Stimulated activated CD4-positive, alpha-beta T cell treated with anti-CD3 and anti-CD28 coated beads, Interleukin-4, amount 100 ng/mL, for 1 hour (primary cell): ENCODE measurements at places on chromosomes 4 and X.

GRCh38 chr4:8200302-8200975 lies 1.3 kb downstream of the SH3TC1 start:
- peak; percentile 29 for DNase-seq

DNA sequence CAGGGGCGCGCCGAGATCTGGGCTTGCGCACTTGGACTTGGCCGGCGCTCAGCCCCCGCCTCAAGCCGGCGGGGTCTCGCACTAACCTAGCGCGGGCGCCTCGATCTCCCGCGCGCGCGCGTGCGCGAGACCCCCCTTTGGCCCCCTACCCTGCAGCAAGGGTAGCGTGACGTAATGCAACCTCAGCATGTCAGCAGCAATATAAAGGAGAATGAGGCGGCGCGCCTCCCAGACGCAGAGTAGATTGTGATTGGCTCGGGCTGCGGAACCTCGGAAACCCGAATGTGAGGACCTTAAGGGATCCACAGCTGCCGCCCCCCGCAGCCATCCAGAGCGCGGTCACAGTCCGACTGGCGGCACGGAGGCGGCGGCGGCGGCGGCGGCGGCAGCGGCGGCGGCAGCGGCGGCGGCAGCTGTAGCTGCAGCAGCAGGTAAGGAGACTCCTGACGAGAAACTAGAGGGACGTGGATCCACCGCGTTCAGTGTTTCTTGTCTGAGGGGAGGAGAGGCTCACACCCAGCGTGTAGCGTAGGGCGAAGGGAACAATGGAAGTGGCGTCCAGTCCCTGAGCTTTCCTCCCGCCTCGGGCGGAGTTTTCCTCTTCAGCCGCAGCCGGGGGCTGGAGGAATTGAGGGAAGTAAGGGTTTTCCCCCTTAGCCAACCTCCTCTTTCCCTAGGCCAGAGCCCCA lies at the start of the genes SATL1 and ZNF711:
Gene SATL1 (minus strand): TSS at position 19 of the 689 bp plus-strand sequence. CDS start 134,811 bp downstream, outside the sequence.
Gene ZNF711 (plus strand): TSS at position 231 of the 689 bp plus-strand sequence. CDS start 3,582 bp downstream, outside the sequence.
- peak; percentile 8 for DNase-seq

GRCh38 chr4:108881190-108881589 lies 118.3 kb upstream of the ETNPPL start:
- DNase-seq, result no peak

DNA sequence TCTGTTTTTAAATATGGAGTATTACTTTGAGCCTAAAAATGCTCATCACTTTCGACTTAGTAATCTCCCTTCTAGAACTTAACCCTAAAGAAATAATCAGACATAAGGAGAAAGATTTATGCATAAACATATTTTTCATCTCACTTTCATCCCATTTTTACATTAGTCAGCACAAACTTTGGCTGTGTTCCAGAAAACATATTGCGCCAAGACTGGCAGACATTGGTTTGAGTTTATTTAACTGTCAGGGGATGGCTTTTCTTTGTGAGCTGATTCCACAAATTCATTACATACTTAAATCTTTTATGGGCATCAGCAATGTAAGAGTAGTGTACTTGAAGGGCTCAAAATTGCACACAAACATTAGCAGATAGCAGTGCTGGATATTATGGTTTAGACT lies 23.7 kb downstream of the MAOA start:
- DNase-seq, result no peak

GRCh38 chrX:45261005-45261404 lies 60.3 kb upstream of the DIPK2B start:
- DNase-seq, result no peak

DNA sequence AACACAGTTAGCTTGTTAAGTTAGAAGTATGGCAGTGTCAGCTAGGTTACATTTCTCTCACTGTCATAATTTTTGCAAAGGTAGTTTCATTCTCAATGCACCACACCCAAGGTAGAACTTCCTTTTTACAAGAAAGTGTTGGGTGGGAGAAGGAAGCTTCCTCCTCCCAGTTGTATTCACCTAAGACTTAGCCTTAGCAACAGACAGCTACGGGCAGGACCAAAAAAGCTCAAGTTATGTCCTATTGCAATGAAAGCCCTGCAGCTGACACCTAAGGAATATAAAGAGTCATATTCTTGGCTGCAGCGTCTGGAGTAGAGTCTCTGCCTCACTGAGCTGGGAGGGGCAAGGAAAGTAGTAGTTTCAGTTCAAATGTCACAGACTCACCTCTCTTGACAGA lies 25.1 kb upstream of the PRDM8 start:
- DNase-seq, result no peak

- DNase-seq, result no peak
Measured at GRCh38 chr4:2831611-2832308, 11.9 kb upstream of the ADD1 start.

GRCh38 chr4:129446074-129446473 lies 350.1 kb downstream of the C4orf33 start:
- DNase-seq, result no peak

- no peak for DNase-seq
Measured at GRCh38 chr4:98627531-98628257, 30.7 kb downstream of the TSPAN5 start.

DNA sequence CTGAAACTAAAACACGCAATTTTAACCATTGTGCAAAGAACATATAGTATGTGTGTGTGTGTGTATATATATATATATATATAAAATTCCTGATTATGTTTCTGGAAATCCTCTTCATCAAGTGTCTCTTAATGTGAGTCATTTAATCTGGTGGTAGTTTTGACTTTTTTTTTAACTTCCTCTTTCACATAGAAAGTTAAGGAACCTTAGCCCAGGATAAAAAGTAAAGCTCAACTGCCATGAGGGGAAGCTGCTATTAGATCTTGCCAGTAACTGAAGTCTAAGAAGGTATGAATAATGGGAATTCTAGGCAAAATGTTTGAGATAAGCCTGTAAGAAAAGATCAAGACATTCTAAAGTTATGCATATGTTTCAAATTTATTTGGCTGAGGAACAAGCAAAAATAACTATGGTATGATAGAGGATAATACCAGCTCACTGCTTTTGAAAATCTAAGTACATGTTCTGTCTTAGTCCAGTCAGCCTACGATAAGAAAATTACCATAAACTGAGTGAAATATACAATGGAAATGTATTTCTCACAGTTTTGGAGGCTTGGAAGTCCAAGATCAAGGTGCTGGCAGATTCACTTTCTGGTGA lies 757.0 kb downstream of the TRAM1L1 start:
- DNase-seq, result no peak

- no peak for DNase-seq
Measured at GRCh38 chr4:163764569-163764968, 270.1 kb downstream of the TMA16 start.

DNA sequence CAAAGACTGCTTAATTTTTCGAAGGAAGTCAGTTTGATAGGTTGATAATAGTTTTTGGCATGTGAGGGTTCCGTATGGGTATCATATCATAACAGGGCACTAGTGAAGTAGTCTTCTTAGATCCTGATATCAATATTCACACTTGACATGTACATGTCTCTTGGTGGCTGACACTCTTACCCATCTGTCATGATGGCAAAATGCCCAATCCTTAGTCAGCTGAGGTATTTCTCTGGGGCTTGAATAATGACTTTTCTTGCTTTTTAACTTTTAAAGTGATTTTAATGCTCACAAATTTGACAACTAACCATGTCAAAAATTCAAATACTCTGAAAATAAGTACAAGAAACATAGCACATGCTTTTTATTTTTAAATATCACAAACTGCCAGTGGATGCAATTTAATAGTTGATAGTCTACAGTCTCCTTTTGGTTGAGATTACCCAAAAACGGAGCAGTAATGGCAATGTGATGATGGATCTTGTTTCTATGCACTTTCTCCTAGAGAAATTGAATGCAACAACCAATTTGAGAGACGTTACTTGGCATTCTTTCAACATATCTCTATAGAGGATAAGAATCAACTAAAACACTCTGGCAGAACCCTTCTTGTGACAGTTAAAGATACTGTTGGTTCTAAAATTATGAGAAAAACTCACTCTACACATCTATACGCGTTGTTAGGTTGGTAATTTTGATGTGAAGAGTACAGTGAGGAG lies 552.9 kb upstream of the PABPC4L start:
- DNase-seq, result no peak

DNA sequence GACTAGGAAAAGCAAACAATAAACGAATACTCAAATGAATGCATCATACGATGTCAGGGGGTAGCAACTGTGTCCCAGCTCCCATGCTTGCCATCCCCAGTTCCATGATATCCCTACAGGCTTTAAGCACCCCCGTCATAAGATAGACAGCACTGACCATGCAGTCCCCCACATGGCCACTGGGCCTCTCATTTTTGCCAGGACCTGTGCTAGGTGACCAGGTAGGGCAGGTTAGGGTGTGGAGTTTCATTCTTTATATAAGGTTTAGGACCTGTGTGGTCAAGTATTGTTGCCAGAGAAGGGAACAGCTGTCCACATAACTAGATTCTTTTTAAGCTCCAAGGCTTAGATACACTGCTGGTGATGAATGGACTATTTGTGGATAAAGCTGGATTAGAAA lies 9.7 kb downstream of the PPEF2 start:
- DNase-seq, result no peak

GRCh38 chr4:3673716-3674478 lies 92.3 kb upstream of the ADRA2C start:
- DNase-seq, result no peak

GRCh38 chr4:162661913-162662312 lies 498.1 kb upstream of the FSTL5 start:
- DNase-seq, result no peak

DNA sequence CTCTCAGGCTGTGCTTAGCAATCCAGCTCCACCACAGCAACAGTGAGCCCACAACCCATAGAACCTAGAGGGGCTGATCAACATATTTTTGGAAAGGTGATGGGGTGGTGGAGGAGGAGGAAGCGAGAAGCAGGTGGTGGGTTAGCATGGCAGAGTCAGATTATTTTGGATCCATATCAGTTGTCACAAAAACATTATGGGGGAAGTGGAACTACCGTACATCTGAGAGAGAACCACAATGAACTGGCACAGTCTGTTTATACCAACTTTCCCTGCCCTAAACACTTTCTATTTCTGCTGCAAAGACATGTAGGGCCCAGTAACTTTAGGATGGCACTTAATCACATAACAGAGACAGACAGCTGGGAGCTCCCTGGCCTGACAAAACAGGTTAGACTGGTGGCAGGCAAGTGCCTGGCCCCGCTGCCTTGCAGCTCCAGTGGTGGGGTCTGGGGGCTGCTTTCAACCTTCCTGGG lies 4.3 kb downstream of the SLC9A7 start:
- no peak for DNase-seq

- no peak for DNase-seq
Measured at GRCh38 chr4:172654457-172654856, 514.2 kb upstream of the GALNT7 start.

DNA sequence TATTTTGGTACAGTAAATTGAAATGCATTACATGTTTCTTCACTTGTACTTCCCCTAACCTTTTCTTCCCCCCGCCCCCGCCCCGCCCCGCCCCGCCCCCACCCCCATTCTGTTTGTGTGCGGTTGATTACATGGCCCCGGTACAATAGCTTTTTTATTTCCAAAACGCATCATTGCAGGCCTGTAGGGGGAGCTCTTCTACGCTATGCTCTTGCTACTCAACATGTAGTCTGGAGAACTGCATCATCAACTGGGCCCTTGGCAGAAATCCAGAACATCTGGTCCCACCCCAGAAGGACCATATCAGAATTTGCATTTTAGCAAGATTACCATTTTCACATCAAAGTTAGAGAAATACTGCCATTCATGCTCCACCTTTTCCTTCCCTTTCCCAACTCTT lies 333.3 kb upstream of the DDX53 start:
- DNase-seq, result no peak

DNA sequence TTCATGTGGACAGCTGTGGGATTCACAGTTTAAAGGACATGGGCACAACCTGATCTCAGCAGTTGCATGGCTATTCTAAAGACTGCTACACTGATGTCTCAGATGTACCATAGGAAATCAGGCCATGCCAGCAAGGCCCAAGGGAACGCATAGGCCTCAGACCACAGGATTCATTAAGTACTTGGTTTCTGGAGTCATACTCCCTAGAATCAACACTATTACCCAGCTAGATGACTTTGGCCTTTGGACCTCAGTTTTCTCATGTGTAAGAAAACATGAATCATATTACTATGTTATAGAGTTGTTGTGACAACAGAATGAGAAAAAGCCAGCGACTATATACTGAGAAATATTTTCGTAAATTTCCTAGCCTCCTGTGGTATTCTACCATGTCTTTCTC lies 67.9 kb downstream of the NHS start:
- no peak for DNase-seq

- DNase-seq, result no peak
Measured at GRCh38 chr4:66556651-66557278, 886.5 kb upstream of the EPHA5 start.

- DNase-seq, result no peak
Measured at GRCh38 chr4:80989921-80990544, 40.5 kb upstream of the BMP3 start.

GRCh38 chrX:28920153-28920943 lies 333.1 kb downstream of the IL1RAPL1 start:
- DNase-seq, result no peak

GRCh38 chrX:152074163-152074562 lies 64.2 kb downstream of the MAGEA10 start:
- DNase-seq, result no peak

DNA sequence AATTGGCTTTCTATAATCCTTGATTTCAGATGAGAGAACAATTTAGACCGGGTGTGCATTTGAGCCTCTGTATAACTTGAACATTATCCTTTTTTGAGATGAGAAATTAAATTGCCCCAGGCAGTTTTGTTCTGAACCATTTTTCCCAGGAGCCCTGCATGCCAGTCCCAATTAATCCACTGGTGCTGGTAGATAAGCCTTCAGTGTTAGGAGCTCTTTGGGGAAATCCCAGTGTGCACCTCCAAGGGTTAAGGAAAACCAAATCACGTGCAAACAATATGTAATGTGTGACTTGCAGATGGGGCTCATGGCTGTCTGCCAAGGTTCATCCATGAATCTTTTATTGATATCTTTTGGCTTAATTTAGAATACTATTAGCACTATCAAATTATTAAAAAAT lies 43.2 kb downstream of the KIT start:
- no peak for DNase-seq

GRCh38 chr4:133316909-133317308 lies 167.8 kb downstream of the PCDH10 start:
- DNase-seq, result no peak

DNA sequence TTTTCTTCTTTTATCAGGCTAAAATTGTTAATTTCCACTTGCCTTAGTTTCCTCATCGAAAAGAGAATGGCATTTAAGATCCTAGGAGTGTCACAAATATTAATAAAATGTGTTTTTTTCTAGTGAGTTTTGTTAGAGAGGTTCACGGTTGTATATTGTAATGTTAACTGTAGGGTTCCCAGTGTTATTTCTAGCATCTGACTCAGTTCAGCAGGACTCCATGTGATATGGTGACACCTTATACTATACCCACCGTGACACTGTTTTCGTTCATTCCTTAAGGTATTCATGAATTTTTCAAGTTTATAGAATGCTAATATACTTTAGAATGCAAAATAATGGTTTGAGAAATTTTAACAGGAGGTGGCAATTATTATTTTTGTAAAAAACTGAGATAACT lies 90.2 kb downstream of the NEUROG2 start:
- DNase-seq, result no peak

GRCh38 chrX:41596596-41596995 lies 92.2 kb upstream of the GPR34 start:
- no peak for DNase-seq
